ENCODE measurements at places on chromosomes 2 and 18. TPM values are rescaled to one million over a fixed set of nuclear protein-coding genes. Genes with fewer than 3 reads are reported as not detected.

The FER1L5 gene
- total RNA-seq: not detected

The CD28 gene
- 0.82 TPM for total RNA-seq

The VWA3B gene
- not detected for total RNA-seq

The HOXD13 gene
- 33.5 TPM for total RNA-seq

The CRYGD gene
- total RNA-seq: not detected

The UCN gene
- 1.6 TPM for total RNA-seq

The EHBP1 gene
- total RNA-seq: 121 TPM

The TUBA4B gene
- total RNA-seq: not detected

The CLEC4F gene
- total RNA-seq: not detected

The TUBB8B gene
- not detected for total RNA-seq

The NOTO gene
- not detected for total RNA-seq

The ATP8B1 gene
- 18.0 TPM for total RNA-seq

The AGFG1 gene
- 53.9 TPM for total RNA-seq

The CCDC93 gene
- 16.4 TPM for total RNA-seq

GRCh38 chr2:64482765-64483504 lies 29.0 kb downstream of the LGALSL start:
- no peak overlapping the region for H3K4me3 ChIP-seq
- no peaks in the 10 kb centered on the region for H3K36me3 ChIP-seq
- DNase-seq: no peak

DNA sequence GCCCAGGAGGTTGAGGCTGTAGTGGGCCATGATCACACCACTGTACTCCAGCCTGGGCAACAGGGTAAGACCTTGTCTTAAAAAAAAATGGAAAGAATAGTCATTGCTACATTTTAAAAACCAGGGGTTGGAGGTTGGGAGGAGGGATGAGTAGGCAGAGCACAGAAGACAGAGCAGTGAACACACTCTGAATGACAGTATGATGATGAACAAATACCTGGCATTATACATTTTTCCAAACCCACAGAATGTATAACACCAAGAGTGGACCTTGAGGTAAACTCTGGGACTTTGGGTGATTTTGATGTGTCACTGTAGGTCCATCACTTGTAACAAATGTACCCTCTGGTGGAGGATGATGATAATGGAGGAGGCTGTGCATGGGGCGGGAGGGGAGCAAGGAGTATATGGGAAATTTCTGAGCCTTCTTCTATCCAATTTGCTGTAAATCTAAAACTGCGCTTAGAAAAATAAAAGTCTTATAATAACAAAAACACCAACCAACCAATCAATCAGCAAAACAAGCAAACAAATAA lies 111.4 kb upstream of the PGAP1 start:
- H3K36me3 ChIP-seq: no peaks in the 10 kb centered on the region
- no peaks in the 10 kb centered on the region for H3K27me3 ChIP-seq
- H3K4me1 ChIP-seq: no peaks in the 10 kb centered on the region
- H3K27ac ChIP-seq: no peak overlapping the region
- no peak overlapping the region for H3K4me3 ChIP-seq

DNA sequence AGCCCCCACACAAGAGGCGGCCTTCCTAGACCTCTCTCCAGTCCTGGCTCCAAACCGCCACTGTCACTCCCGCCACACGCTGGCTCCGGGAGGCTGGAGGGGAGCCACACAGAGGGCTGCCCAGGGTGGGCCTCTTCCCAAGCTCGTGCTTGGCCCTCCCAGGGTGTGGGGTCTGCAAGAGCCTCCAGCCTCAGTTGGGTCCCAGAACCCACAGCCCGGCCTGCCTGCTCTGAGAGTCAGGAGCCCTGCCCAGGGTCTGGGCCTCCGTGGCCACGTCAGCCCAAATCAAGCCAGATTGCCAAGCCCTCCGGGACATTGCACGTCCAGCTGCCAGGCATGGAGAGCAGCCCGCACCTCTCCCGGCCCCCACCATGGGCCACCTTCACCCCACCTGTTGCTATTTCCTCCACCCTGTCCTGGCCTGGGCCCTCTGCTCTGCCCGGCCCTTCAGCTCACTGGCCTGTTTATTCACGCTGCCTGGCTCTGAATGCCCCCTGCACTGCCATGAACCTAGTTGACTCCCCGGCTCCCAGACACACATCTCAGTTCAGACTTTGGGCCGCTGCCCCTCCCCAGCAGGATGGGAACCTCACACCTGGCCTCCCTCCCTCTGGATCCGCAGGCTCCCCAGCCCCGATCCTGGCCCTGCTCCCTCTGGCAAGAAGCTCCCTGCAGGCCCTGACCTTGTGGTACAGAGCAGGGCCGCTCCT lies 61.0 kb downstream of the BIN1 start:
- H3K4me1 ChIP-seq: no peaks in the 10 kb centered on the region
- H3K36me3 ChIP-seq: no peaks in the 10 kb centered on the region
- no peaks in the 10 kb centered on the region for H3K27me3 ChIP-seq
- no peak overlapping the region for H3K4me3 ChIP-seq
- H3K27ac ChIP-seq: no peak overlapping the region

DNA sequence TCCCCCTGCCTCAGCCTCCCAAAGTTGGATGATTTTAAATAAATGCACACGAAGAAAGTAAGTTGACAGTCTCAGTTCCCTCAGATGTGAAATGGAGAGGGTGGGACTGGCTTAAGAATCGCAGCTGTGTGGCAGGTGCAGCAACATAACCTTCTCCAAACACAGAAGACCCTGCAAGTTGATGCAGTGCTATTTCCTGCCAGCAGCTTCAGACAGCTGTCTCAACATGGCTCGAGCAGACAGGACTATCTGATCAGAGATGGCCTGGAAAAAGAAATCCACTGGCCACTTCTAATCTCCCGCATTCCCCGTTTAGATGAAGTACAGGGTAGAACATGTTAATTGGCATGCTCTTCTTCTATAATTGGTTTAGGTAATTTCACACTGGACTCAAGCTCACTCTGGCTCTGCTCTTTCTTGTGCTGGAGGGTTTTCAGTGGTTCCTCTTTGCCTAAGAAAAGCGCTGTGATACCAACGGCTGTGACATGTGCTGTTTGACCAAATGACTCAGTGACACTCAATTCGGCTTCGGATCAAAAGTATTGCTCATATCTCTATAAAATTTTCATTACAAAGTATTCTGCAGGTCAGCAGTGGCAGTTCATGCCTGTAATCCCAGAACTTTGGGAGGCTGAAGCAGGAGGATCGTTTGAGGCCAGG lies 40.2 kb downstream of the MYOM1 start:
- no peak for DNase-seq
- H3K4me1 ChIP-seq: peaks cover 12% of the 10 kb centered on the region
- no peak overlapping the region for H3K4me3 ChIP-seq
- no peaks in the 10 kb centered on the region for H3K36me3 ChIP-seq
- H3K27ac ChIP-seq: peak overlapping the region; percentile 0

DNA sequence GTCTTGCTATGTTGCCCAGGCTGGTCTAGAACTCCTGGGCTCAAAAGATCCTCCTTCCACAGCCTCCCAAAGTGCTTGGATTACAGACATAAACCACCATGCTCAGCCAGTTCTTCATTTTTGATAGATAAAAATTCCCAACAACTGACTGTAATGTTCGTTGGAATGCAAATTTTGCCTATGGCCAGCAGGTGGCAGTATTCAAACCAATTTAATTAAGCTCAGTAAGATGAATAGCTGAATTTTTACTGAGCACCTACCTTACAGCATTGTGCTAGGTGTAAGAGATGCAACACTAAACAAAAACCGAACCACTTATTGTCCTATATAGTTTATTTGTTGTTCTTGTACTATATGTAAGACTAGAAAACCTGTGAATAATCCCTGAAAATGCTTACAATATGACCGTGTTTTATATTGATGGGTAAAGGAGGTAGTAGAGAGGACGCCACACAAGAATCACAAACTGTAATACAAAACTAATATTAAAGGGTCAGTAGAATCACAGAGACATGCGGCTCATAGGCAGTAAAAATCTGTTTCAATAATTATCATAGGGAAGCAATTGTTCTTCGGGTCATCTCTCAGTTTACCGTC lies 8.2 kb upstream of the TMEM182 start:
- no peak overlapping the region for H3K4me3 ChIP-seq
- no peaks in the 10 kb centered on the region for H3K36me3 ChIP-seq
- H3K27me3 ChIP-seq: no peaks in the 10 kb centered on the region
- no peak for DNase-seq
- H3K27ac ChIP-seq: no peak overlapping the region
- H3K4me1 ChIP-seq: no peaks in the 10 kb centered on the region

DNA sequence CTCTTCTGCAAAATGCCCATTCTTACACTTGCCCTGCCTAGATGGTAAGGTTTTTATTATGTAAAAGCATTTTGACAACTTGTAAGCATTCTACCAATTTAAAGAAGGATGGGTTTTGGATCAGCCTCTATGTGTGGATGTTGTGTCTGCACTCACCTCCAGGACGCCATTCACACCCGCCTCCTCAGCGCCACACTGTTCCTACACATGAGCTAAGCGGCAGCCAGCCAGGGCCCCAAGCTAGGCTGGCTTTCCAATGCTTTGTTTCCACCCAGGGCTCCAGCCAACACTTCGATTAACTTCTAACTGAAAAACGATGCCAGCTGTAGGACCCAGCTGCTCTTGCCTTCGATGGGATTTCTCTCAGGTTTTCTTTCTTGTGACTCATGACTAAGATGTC lies 73.3 kb upstream of the FZD7 start:
- no peaks in the 10 kb centered on the region for H3K27me3 ChIP-seq
- H3K4me1 ChIP-seq: no peaks in the 10 kb centered on the region
- H3K27ac ChIP-seq: no peak overlapping the region

DNA sequence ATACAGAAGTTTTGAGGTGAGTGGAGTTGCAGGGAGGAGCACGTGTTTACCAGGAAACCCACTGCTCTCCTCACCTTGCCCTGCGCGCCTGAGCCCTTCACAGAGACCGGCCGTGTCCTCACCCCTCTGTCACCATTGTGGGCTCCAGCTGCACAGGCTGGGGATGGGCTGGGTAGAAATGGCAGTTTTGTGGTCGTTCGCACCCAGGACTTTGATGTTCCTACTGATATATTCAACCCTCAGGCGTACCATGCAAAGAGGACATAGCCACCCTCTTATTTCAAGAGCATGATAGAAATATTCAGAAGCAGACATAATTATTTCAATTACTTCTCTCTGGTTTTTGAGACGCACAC lies 78.2 kb downstream of the GBX2 start:
- no peaks in the 10 kb centered on the region for H3K27me3 ChIP-seq
- H3K4me1 ChIP-seq: no peaks in the 10 kb centered on the region
- H3K36me3 ChIP-seq: no peaks in the 10 kb centered on the region
- DNase-seq: no peak
- no peak overlapping the region for H3K27ac ChIP-seq

DNA sequence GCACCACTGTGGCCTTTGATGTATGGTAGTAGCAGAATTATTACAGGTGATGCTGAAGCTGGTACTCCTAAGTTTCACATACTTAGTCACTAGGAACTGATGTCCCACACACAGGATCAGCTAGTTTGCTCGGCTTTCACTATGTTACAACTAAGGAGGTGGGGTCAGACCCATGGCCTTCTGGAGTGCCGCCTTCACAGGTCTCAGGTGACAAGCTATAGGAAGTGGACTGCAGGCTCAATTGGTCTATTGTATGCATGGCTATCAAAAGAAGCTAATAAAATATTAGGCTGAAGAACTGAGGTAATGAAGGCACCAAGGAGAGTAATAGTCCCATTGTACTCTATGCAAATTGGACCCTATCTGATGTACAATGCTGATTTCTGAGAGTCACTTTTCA lies 170.6 kb downstream of the DLGAP1 start:
- no peak for DNase-seq
- no peak overlapping the region for H3K27ac ChIP-seq
- H3K4me1 ChIP-seq: no peaks in the 10 kb centered on the region
- no peaks in the 10 kb centered on the region for H3K27me3 ChIP-seq

- no peaks in the 10 kb centered on the region for H3K27me3 ChIP-seq
- H3K4me3 ChIP-seq: no peak overlapping the region
- no peak for DNase-seq
- H3K27ac ChIP-seq: no peak overlapping the region
- H3K36me3 ChIP-seq: no peaks in the 10 kb centered on the region
- H3K4me1 ChIP-seq: no peaks in the 10 kb centered on the region
Measured at GRCh38 chr2:189685540-189686229, 11.2 kb downstream of the ANKAR start.

DNA sequence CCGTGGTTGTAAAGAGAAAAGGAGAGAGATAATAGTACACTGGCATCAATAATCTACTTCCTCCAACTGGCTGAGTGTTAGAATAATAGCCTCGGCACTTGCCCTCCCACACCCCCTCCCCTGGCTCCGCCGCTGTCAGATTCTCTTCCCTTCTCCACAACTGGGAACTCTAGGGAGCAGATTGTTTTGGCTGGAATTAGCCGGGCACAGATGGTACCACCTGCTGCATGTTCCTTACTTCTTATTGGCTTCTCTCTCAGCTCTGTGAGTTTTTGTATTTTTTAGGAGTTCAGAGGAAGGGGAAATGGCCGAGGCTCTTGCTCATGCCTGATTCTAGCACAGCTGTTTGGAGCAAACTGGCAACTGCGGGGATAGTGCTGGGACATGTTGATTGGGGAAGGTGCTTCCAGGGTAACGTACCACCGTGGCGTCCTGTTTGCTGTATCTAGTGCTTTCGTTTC lies 140.0 kb downstream of the ZEB2 start:
- no peak overlapping the region for H3K27ac ChIP-seq
- H3K27me3 ChIP-seq: no peaks in the 10 kb centered on the region
- no peak for DNase-seq
- no peaks in the 10 kb centered on the region for H3K4me1 ChIP-seq

GRCh38 chr2:187134306-187134705 lies 285.3 kb upstream of the ZSWIM2 start:
- H3K36me3 ChIP-seq: no peaks in the 10 kb centered on the region
- H3K4me3 ChIP-seq: no peak overlapping the region
- H3K27me3 ChIP-seq: no peaks in the 10 kb centered on the region
- DNase-seq: no peak
- H3K27ac ChIP-seq: no peak overlapping the region
- no peaks in the 10 kb centered on the region for H3K4me1 ChIP-seq

DNA sequence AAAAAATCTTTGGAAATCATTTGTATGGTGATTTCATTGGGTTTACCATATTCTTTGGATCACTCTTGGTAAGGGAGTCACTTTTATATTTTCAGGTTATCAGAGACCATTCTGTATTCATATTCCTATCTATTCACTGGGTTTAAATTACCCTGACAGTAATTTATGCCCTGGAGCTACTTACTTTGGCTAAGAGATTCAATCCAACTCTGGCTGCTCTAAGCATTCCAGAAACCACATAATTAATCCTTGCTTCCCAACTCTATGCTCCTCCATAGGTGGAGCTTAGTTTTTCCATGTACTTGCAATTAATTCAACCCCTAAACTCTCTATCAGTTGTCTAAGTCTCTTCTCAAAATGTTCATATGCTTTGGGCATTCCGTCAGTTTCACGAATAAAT lies 336.3 kb downstream of the AGPS start:
- no peak overlapping the region for H3K4me3 ChIP-seq
- no peak for DNase-seq
- H3K36me3 ChIP-seq: no peaks in the 10 kb centered on the region

- no peak overlapping the region for H3K27ac ChIP-seq
- no peaks in the 10 kb centered on the region for H3K4me1 ChIP-seq
- no peak for DNase-seq
- no peak overlapping the region for H3K4me3 ChIP-seq
- no peaks in the 10 kb centered on the region for H3K36me3 ChIP-seq
Measured at GRCh38 chr2:180334514-180334913, 327.4 kb upstream of the CWC22 start.

GRCh38 chr2:175874291-175874690 lies 127.8 kb downstream of the LNPK start:
- H3K4me3 ChIP-seq: no peak overlapping the region
- no peaks in the 10 kb centered on the region for H3K27me3 ChIP-seq
- H3K4me1 ChIP-seq: no peaks in the 10 kb centered on the region
- no peak overlapping the region for H3K27ac ChIP-seq
- no peaks in the 10 kb centered on the region for H3K36me3 ChIP-seq
- no peak for DNase-seq

- no peaks in the 10 kb centered on the region for H3K27me3 ChIP-seq
- no peak overlapping the region for H3K27ac ChIP-seq
- peaks cover 11% of the 10 kb centered on the region for H3K4me1 ChIP-seq
Measured at GRCh38 chr2:149743842-149744448, 156.4 kb upstream of the MMADHC start.

Measured in sigmoid colon (tissue), 7 donors.